Osteoblast (primary cell): ENCODE measurements at places on chromosomes 2 and 18. TPM values are rescaled to one million over a fixed set of nuclear protein-coding genes. Genes with fewer than 3 reads are reported as not detected.

The ST6GAL2 gene
- 0.36 TPM in 1 of 2 replicates, not detected in the other for total RNA-seq

The ARHGEF4 gene
- 3.6 and 7.7 TPM in 2 replicates for total RNA-seq

The MORN2 gene
- 16.6 and 16.8 TPM in 2 replicates for total RNA-seq

The SPTBN1 gene
- total RNA-seq, result 249 and 250 TPM in 2 replicates

The LBX2 gene
- 4.1 and 5.4 TPM in 2 replicates for total RNA-seq

The KIF5C gene
- 0.29 and 0.36 TPM in 2 replicates for total RNA-seq
